ENCODE measurements at places on chromosomes 5 and 9.

- DNase-seq = no peak
These were observed 188.5 kb downstream of the DAB2IP start for GRCh38 chr9:121839726-121840500.

- DNase-seq = no peak
These were observed 6.6 kb upstream of the OTULINL start for GRCh38 chr5:14574891-14575508.

GRCh38 chr5:14834584-14835550 lies 36.7 kb downstream of the ANKH start:
- no peak for DNase-seq

GRCh38 chr5:61916621-61917620 lies 389.1 kb upstream of the KIF2A start:
- DNase-seq = no peak

DNA sequence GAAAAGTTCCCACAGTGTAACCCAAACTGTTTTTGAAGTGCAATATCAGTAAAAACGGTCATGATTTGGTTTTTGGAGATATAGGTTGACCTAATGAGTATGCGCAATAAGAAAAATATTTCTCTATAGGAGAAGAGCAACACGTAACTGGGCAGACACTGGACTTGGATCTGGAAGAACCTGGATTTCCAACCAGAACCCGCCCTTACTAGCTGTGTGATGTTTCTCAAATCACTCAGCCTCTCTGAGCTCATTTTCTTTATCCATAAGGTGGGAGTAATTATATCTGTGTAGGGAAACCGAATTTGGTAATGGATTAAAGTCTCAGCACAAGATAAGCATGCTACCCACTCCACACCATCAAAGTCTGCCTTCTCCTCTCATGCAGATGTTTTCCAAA lies 169.1 kb downstream of the COL23A1 start:
- DNase-seq = no peak

- peak; percentile 1 for DNase-seq
These were observed 298.4 kb upstream of the PRDM9 start for GRCh38 chr5:23208959-23209431.

GRCh38 chr5:177600508-177601018 lies 631 bp downstream of the B4GALT7 start:
- no peak for DNase-seq

DNA sequence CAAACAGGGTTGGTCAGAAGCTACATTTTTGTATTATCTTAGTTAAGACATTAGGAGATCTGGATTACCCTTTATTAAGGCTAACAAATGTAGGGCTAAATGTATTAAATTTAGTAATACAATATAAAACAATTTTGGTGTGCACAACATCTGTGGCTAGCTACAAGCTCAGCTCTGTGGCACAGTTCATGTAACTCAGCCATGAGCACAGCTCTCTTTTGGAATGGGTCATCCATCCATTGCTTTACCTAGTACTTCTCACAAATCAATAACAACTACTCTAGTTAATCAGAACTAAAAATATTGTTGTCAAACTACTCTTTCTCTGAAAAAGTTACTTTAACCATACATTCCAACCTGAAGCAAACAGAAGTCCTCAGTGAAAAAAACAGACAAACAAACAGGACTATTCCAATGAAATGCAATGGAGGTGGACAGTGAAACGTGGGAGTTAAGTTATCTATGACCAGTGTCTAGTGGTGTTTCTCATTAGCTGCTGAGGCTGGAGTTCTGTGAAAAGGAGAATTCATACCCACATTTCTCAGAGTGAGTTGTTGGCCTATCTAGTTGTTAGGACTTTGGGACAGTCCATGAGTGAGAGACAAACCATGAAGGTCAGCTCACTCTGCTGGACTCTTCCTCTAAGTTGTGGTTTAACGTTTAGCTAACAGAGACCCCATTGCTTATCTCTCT lies 55.1 kb downstream of the PIP5K1B start:
- DNase-seq = no peak

DNA sequence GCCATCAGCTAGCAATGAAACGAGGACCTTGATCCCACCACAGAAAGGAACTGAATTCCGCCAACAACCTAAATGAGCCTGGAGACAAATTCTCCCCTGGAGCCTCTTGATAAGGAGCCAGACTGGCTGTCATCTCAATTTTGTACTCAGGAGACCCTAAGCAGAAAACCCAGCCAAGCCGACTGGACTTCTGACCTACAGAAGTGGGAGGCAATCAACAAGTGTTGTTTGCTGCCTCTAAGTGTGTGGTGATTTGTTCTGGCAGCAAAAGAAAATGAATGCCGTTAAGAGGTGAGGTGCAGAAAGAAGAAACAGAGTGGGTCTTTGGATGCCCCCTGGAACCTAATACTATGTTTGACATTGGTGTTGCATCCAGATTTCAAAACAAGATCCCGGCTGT lies 72.7 kb upstream of the SPATA31E1 start:
- no peak for DNase-seq

DNA sequence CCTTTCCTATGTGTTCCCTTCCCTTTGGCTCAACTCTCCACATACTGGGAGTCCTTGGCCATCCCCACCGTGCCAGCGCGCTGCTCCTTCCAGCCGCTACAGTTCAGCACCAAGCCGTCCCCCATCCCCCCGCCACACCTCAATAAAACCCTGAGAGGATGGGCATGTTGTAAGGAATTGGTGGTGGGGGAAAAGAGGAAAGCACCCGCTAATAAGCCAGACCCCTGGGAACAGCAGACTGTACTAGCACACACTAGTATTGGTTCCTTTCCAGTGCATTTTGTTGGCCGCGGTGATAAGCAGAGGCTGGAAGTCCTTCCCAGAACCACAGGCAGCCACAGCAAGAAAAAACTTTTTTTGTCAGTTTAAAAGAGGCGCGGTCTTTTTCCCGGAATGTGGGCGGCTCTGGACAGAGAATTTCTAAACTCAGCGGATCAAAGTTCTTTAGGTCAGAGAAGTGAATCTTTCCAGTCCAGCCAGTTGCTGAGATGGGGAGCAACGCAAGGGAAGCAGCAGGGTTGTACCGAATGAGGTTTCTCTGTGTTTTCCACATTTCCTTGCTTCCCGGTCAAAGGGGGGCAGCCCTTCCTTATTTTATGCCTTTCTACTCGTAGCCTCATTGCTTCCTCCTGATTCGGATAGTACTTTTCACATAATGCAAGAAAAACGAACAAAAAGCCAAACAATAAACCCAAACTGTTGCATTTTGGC lies 2.1 kb downstream of the CHSY3 start:
- DNase-seq = peak; percentile 24

DNA sequence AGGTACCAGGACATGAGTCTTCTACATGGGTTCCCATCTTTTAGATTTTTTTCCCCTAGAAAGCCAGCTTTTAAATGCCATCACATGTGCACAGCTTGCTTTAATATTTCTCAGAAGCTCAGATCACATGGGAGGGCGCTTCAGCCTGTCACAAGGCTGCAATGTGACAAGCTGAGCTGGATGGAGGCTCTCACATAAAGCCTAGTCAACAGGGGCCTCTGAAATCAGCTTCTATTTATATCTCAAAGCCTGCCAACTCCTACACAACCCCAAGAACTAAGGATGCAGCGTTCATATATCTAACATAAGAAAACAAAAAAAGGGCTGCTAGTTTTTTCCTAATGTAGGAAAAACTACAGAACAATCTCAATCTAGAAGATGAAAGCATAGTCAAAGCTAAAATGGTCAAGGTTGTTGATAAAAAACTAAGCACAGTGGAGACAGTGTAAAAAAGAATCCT lies 2.3 kb downstream of the ZFAND5 start:
- DNase-seq = peak; percentile 58

- DNase-seq = no peak
These were observed 90.8 kb downstream of the C5orf15 start for GRCh38 chr5:133877351-133878235.

GRCh38 chr9:108609227-108609896 lies 246.4 kb downstream of the ACTL7B start:
- DNase-seq = no peak

- DNase-seq = no peak
These were observed 76.2 kb downstream of the C7 start for GRCh38 chr5:40985501-40985900.

DNA sequence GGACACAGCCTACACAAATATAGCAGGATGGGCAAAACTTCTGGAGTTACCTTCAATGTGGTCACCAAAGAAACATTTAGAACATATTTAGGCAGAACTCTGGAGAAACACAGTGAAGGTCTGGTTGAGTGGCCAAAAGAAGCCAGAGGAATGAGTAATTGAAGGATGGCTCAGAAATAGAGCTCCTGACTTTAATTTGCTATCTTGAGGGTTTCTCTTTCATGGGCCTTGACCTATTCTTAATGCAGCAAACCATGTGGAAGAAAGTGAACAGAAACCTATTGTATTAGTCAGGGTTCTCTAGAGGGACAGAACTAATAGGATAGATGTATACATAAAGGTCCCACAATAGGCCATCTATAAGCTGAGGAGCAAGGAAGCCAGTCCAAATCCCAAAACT lies 650.5 kb downstream of the ACTL7B start:
- DNase-seq = no peak

DNA sequence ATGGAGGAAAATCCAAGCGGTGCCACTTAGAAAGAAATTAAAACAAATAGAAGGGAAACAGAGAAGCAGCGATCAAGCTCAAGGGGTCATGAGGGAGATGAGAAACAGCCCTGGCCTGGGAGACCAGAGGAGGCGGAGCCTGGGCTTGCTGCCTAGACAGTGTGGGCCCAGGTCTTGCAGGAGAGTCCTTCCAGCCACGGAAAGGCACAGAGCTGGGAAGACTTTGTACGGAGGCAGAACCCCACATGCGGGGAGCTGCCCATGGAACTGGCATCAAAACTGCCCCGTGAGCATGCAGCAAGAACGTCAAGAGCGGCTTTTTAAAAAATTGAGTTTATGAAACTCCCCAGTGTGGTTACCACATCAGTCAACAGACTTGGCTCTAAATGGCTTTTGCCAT lies 119.4 kb downstream of the IRX1 start:
- DNase-seq = no peak

DNA sequence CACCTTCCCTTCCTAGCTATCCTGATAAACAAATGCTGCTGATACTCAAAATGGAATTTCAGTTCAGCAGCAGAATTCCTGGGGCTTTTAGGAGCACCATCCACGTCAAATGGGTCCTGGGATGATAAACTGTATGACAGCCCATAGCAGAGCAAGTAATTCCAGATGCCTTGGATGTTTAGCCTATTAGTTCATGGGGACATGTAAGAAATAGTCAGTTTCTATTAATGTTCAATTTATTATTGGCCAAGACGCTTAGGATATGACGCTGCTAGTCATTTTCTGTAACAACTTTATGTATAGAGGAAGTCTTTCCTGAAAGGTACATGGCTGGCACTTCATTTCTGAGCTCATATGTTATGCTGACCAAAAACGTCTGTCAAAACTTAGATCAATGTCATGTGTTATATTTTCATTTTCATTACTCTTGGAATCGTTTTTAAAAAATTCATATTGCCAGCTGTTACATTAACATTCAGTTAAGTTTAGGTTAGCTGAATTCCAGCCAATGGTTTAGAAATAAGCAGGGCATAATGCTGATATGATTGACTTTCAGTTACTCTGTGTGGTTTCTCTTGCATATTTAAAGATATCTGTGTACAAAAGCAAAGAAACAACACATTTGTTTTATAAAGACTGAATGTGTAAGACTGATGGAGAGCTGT lies 243.8 kb downstream of the CSNK1G3 start:
- peak; percentile 41 for DNase-seq

DNA sequence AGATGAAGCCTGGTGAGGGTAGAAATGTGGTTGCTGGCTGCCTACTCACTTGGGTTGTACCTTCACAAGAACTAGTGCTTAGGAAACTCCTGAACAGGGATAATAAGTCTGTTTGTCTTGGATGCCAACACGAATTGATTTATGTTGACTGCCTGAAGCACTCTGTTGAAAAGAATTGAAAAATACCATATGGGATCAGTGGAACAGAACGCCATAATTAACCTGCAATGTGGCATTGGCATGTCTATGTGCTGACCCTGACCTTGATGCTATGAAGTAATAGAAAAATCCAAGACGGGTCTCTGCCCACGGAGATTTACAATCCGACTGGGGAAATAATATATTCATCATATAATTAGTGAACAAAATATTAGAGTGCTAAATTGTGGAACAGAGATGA lies 10.5 kb downstream of the LIX1 start:
- no peak for DNase-seq

DNA sequence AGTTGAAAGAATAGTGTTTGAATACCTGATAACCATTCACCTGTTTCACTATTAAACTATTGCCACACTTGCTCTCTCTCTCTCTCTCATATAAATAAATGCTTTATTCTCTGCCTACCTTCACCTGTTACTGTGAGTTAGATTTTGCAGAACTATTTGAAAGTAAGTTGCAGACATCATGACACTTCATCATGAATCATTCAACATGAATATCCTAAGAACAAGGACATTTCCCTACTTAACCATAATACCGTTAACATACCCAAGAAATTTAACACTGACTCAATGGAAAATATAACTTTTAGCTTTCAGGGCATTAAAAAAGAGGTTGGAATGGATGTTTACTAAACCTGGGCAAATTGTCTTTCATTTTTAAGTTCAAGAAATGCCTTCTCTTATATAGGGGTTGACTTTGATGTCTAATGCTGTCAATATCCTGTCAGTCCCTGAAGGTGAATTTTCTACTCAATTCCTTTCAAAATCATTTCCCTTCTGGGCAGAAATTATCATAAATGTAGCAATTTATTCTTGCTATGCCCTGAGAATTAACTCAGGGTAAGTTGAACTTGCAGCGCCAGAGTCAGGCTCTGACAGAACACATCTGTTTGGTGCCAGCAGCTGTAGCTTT lies 582.6 kb upstream of the TLE4 start:
- no peak for DNase-seq

- DNase-seq = no peak
These were observed 14.7 kb upstream of the ADAMTS19 start for GRCh38 chr5:129445379-129445778.

DNA sequence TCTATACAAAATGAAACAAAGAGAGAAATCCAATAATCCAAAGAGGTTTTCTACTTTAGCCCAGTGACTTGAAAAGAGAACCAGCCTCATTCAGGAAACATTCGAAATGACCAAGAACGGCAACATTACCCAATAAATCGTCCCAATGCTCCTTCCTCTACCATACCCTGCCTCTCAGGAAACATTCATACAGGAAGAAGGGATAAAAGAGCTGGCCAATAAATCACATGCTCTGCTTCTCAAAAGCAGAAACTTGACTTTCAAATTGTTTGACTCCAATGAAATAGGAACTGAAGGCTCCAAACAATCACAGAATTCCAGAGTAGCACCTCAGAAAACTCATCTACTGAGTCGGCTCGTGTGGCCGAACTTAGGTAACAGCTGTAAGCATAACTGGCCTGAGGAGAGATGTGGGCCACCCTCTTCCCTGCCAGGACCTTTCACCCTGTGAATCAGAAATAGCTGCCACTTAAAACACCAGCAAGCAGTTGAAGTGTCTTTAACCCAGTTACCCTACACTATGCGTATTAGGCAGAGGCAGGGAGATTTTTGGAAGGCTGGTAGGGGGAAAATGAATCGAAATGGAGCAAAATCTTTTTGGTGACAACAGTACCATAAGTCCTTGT lies 14.6 kb downstream of the ARL15 start:
- no peak for DNase-seq

DNA sequence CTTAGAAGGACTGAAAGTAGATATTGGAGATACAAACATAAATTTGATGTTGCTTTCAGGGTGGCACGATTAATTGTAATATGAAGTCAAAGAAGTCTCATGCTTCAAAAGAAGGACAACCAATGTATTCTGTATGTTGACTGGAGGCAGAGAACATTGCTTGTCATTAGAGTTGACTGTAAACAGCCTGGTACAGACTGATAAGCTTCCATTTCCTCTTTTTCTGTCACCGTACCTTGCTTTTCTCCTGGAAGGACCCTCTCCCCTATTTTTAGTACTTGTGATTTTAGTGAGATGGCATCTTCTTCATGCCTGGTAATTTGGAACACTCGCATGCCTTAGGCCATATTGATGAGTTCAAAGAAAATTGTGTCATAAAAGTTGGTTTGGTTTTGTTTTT lies 809.4 kb downstream of the PRELID2 start:
- DNase-seq = no peak

Measured in AG08396 (cell line).